Endodermal cell (in vitro differentiated cells): ENCODE measurements at places on chromosomes 7 and 10. TPM values are rescaled to one million over a fixed set of nuclear protein-coding genes. Genes with fewer than 3 reads are reported as not detected.

The ELAPOR2 gene
- 67.2 to 130 TPM (median 72.1 TPM) in 3 replicates for total RNA-seq

The SFMBT2 gene
- total RNA-seq: 3.9 to 7.3 TPM (median 3.9 TPM) in 3 replicates

GRCh38 chr10:95290461-95291364 is at the start of gene PDLIM1:
Gene PDLIM1 (minus strand): TSS chr10:95291003. CDS start chr10:95290915, 88 bp downstream.
- peak within 1 kb of the TSS; percentile 93 for H3K4me3 ChIP-seq
- no peak within 1 kb of the TSS for H3K27ac ChIP-seq
- H3K27me3 ChIP-seq: peaks cover 13% of the 10 kb centered on the region
- H3K4me1 ChIP-seq: peaks cover 16% of the 10 kb centered on the region
- DNase-seq: peak; percentile 89

GRCh38 chr7:25580141-25580540 is 351.9 kb upstream of the NPVF start:
- no peaks in the 10 kb centered on the region for H3K36me3 ChIP-seq
- peaks cover 21% of the 10 kb centered on the region for H3K27me3 ChIP-seq
- H3K4me1 ChIP-seq: no peaks in the 10 kb centered on the region
- no peak overlapping the region for H3K27ac ChIP-seq
- DNase-seq: no peak
- H3K4me3 ChIP-seq: no peak overlapping the region

DNA sequence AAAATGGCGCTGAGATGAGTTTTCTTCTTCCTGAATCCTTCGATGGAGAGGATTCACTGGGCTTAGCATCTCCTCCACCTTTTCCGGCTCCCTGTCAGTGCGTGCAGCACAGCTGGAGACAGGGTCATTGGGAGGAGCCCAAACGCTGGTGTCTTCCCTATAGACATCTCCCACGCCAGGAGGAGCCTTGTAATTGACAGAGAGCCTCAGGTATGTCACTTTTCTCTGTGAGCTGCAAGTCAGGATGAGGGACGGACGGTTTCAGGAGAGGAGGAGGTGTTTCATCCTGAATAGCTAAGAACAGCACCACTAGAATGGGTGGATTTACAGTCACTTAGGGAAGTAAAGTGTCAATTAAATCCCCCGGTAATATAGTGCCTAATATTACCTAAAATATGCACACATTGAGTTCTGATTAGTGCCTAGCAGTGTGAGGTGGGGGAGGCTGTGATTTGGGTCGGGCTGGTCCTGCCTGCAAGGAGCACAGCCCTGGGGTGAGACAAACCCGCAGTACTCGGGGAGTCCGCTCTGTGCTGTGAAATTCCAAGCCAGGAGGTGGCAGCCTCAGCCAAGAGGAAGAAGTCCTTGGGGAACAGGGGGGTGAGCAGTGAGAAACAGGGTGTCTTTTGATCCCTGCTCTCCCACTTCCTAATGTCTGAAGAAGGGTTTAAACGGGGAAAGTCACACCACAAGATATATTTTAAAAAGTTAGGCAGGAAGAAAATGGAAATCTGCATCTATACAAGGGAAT is 28.2 kb downstream of the IL15RA start:
- no peaks in the 10 kb centered on the region for H3K36me3 ChIP-seq
- no peaks in the 10 kb centered on the region for H3K4me1 ChIP-seq
- no peak overlapping the region for H3K27ac ChIP-seq
- H3K4me3 ChIP-seq: no peak overlapping the region
- DNase-seq: peak; percentile 85
